ENCODE measurements at places on chromosomes 13 and 19.

DNA sequence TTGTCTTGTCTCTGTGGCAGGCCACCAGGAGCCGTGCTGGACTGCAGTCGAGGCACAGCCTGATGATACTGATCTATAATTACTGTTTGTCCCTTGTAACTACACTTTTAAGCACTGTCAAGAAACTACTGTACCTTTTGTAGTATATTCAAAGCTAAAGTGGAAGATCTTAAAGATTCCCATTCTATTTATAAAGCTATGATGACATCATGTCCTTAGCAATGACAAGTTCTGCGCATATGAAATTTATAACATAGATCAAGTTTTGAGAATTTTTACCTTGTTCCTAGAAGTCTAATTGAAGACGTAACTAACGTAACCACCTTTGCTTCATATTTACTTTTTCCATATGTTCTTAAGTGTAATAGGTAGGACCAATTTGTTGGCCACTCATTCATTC lies 56.8 kb upstream of the LATS2 start:
- DNase-seq, result no peak

DNA sequence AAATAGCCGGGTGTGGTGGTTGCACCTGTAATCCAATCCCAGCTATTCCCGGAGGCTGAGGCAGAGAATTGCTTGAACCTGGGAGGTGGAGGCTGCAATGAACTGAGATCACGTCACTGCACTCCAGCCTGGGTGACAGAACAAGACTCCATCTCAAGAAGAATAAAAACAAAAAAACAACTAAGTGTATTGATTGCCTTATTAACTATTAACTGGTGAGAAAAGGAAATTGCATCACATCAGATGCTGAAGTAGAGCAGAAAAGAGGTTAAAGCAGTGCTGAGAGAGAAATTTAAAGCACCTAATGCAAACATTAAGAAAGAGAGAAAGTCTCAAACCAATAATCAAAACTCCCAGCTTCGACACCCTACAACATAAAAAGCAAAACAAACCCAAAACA lies 38.3 kb downstream of the KPNA3 start:
- DNase-seq, result no peak

DNA sequence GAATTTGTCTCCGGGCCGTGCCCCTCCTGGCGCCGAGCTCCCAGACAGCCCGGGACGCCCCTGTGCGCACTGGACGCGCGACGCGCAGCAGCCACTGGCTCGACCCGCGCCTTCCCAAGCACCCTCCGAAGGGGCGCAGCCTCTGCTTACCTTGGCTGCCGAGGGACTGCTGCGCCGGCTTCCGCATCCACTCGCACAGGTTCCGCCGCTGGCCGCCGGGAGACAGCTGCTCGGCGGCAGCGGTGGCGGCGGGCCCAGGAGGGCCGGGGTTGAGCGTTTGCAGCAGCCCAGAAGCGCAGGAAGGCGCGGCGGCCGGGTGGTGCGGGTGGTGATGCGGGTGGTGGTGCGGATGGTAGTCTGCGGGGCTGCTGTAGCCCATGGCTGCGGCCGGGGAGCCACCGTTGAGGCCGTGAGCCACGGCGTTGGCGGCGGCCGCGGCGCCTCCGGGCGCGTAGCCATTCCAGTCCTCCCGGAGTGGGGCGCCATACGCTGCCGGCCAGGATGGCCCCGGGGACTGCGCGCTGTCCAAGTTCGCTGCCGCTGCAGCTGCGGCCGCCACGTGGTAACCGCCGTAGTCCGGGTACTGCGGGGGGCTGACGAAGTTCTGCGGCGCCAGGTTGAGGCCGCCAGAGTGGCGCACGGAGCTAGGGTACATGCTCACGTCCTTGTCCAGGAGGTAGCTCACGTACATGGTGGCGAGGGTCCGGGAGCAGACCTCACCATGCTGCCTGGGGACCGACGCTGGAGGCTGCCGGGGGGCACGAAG lies 616 bp downstream of the CDX2 start:
- no peak for DNase-seq

- DNase-seq, result peak; percentile 12
Measured at GRCh38 chr19:1122972-1123363, 19.2 kb downstream of the GPX4 start.

DNA sequence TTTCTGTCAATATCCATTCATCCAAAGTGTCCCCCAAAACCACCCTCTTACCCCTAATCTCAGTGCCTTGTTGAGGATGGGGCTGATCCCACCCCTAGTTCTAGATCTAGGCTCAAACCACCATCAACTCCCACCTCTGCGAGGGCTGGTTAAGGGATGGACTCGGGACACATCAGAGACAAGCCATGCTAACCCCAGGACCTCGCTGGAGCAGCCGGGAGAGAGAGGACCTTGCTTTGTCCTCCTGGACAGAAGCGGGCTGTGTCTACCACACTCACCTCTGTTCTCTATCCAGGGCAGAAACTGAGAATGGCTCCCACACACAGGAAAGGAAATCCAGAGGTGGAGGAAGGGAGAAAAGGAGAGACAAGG lies 90.8 kb upstream of the UQCRFS1 start:
- no peak for DNase-seq

GRCh38 chr13:100124265-100124664 lies 35.4 kb downstream of the PCCA start:
- no peak for DNase-seq

DNA sequence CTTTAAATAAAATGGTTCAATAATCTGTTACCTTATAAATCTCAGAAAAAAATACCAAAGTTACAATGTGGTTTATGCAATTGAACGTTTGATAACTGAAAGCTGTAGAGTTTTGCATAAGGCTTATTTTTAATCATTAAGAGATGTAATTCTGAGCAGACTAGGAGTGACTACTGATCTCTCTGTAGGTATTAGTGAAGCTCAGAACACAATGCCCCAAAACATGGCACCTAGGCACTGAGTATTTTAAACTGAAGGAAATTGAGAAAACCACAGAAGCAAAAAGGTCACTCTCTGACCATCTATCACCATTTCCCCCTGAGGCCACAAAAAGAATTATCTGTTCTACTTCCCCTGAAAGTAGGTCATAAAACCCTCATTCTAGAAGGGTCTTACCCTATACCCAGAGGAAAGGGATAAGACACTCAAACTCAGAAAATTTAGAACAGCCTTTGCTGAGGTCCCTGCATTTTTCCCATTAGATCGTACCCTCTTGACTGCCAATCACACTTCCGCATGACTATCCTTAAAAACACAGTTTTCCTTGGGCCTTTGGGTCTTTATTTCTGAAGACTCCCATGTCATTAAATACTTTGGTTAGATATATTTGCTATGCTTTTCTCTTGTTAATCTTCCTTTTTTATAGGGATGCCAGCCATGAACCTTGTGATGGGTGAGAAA lies 158.1 kb downstream of the PCDH9 start:
- no peak for DNase-seq

GRCh38 chr13:80871481-80871880 lies 530.6 kb upstream of the SPRY2 start:
- DNase-seq, result no peak

GRCh38 chr19:7953576-7953975 lies 10.1 kb upstream of the TIMM44 start:
- DNase-seq, result no peak

- no peak for DNase-seq
Measured at GRCh38 chr13:98419786-98420553, 156.9 kb downstream of the STK24 start.

DNA sequence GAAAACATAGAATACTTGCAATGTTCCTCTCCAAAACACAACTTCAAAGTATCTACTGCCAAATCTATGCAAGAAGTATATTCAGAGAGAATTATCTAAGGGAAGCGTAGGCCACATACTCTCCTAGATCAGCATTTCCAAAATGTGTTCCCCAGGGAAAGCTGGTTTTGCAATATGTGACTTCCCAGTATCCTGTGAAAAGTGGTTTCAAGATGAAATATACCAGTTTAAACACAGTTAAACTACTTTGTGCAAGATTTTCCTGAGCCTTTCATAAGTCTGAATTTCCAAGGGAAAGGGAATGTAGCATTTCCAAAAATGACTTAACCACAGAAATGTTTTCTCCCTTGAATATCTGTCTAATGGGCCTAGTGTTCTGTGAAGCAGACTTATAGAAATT lies 7.6 kb downstream of the STARD13 start:
- DNase-seq, result no peak

DNA sequence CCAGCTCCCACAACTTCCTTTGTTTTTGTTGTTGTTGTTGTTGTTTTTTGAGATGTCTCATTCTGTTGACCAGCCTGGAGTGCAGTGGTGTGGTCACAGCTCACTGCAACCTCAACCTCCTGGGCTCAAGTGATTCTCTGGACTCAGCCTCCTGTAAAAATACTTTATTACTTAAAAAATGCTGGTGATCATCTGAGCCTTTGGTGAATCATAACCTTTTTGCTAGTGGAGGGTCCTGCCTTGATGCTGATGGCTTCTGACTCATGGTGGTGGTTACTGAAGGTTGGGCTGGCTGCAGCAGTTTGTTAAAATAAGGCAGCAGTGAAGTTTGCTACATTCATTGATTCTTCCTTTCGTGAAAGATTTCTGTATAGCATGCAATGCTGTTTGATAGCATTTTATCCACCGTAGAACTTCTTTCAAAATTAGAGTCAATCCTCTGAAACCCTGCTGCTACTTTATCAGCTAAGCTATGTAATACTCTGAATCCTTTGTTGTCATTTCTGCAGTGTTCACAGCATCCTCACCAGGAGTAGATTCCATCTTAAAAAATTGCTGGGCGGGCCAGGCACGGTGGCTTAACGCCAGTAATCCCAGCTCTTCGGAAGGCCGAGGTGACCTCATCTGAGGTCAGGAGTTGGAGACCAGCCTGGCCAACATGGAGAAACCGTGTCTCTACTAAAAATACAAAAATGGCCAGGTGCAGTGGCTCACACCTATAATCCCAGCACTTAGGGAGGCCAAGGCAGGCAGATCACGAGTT lies 18.0 kb downstream of the ARHGAP35 start:
- no peak for DNase-seq

DNA sequence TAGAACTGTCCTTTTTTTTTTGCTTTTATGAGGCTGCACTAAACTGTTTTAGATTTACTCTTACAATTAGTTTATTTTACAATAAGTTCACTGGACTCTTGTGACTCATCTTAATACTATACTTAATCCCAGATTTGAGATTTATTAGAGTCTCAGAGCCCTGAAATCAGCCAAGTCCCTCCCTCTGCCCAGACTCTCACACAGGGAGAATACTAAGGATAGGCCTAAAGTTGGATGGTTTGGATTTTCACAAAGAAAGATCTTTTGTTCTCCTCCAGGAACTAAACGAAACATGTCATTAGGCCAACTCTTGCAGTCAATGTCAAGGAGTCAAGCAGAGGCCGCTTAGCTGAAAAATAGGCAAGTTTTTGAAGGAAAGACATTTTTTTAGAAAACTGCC lies 42.7 kb upstream of the MIR17HG start:
- DNase-seq, result no peak

DNA sequence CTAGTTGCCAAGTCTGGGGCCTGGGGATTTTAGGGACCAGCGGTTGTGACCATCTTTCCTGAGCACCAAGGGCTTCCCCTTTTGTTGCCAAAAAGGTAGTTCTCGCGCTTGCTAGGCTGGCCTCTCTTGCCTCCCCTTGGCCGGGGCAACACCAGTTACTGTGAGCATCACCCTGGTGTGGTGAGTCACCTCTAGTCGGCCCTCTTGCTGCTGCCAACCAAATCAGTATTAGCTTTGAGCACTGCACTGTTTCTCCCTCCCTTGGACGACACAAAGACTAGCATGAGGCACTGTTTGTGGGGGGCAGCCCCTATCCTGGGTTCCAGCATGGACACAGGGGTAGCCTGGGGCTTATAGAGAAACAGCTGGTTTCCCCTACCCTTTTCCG lies 6.9 kb downstream of the SYDE1 start:
- DNase-seq, result no peak

DNA sequence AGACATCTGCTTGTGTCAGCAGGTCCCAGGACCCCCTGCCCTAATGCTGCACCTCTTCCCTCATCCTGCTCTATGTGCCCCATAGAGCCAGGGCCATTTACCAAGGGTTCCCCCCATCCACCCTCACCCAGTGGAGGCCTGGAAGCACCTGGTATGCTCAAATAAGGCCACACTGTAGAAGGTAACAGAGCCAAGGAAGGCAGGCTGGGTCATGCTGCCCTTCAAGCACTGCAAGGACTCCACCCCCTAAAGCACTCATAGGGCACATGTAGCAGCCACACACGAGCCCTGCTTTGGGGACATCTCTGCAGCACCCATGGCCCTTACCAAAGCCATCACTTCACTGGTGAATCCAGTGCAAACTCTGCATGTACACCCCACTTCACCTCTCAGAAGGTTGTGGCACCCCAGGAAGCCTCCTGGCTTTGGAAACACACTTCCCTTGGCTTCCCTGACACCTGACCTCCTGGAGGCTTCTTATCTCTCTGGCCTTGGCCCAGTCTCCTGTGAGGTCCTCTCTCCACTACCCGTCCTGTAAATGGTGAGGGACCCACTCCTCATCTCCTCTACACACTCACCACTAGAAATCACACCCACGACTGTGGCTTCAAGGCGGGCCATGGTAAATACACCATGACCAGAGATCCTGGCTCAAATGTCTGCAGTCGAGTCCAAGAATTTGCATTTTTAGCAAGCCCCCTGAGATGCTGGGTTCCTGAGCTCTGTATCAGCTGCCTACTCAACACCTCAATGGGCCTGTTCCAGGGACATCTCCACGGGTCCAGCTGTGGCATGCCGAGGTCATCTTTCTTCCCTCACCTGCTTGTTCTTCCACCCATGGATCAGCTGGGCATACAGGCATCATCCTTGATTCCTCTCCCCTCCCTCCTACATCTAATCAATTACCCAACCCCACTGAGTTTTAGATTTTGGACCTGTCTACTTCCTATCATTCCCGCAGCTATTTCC lies 80.9 kb upstream of the DOCK9 start:
- DNase-seq, result no peak

- DNase-seq, result no peak
Measured at GRCh38 chr13:25881136-25881926, 170.5 kb downstream of the SHISA2 start.

- DNase-seq, result no peak
Measured at GRCh38 chr13:52348983-52349780, 56.8 kb downstream of the THSD1 start.

GRCh38 chr13:102466610-102467190 lies 64.9 kb upstream of the FGF14 start:
- no peak for DNase-seq

DNA sequence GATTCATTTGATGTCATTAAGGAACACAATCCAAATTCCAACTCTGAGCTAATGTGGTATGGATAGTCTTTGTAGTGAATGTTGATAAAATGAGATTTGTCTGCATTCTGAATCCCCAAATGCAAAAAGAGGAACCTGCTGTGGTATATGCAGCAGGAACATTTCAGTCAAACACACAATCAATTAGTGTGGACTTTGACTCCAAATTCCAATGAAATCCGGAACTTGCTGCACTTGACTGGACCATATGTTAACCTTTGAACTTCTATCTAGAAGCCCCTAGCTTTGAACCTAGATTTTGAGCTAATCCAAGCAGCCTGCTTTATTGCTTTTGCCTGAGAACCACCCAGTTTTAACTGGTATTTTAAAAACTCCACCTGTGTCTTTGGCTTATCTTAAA lies 341.3 kb downstream of the SPRY2 start:
- no peak for DNase-seq

All from NCI-H774 (cell line).